ENCODE measurements at places on chromosomes 5 and 9.

DNA sequence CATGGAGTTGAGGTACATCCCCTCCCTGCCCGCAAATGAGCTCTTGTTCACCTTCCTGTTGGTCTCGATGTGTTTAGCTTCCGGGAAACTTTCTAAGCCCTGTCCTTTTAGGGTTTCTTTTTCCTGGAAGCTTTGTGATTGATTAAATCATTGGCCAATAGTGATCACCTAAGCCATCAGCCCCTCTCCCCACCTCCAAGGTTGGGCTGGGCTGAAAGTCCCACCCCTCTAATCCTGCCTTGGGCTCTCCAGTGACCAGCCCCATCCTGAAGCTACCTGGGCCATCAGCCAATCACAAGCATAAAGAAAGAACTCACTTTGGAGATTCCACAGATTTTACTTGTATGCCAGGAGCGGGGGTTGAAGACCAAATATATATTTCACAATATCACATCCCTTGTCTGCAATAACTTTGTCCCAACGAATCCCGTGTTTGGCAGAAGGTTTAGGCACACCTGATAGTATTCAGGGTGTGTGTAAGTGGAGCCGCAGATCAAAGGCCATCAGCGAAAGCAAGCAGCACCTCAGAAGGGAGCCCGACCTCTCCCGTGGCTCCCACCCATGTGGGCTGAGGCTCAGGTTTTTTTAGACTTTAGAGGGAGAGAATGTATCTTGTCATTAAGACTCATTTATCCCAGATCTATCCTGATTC lies 20.4 kb downstream of the ROPN1L start:
- DNase-seq, result no peak

GRCh38 chr5:93294199-93294598 lies 286.8 kb downstream of the NR2F1-AS1 start:
- no peak for DNase-seq

DNA sequence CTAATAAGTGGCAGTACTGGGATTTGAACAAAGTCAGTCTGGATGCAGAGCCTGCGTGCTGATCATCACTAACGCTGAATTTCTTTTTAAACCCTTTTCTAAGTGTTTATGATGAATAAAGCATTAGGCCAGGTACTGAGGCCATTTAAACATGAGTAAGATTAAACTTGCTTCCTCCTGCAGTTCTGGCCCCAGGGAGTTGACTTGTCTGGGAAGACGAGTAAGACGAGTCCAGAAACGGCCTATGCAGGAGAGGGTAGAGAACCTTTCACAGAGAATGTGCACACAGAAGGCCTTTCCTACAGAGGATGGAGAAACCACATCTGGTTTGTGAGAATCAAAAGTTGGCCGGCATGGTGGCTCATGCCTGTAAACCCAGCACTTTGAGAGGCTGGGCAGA lies 42.9 kb downstream of the SPRY4 start:
- DNase-seq, result no peak

DNA sequence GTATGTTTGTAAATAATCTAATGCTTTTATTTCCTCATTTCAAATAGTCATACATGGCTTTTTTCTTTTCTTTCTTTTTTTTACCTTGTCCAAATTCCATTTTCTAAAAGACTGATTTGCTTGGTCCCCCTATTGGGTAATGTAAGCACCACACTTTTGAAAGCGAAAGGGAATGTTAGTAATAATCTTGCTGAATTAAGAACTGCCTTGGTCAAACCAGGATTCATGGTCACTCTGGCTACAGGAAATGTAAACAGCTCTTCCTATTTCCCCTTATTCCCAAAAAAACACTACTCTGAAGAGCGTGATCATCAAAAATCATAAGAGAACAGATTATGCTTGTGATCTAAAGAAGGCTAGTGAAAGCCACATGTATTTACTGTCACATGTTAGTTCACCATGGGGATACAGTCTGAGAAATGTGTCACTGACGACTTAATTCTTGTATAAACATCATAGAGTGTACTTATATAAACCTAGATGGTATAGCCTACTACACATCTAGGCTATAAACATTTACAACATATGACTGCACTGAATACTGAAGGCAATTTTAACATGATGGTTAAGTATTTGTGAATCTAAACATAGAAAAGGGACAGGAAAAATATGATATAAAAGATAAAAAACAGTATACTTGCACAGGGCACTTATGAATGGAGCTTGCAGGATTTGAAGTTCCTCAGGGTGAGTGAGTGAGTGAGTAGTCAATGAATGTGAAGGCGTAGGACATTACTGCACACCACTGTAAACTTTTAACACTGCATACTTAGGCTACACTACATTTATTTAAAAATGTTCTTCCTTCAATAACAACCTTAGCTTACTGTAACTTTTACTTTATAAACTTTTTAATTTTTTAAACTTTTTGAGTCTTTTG lies 75.3 kb downstream of the HMGCR start:
- no peak for DNase-seq

GRCh38 chr9:70291446-70291845 lies 32.7 kb downstream of the SMC5 start:
- DNase-seq, result no peak

DNA sequence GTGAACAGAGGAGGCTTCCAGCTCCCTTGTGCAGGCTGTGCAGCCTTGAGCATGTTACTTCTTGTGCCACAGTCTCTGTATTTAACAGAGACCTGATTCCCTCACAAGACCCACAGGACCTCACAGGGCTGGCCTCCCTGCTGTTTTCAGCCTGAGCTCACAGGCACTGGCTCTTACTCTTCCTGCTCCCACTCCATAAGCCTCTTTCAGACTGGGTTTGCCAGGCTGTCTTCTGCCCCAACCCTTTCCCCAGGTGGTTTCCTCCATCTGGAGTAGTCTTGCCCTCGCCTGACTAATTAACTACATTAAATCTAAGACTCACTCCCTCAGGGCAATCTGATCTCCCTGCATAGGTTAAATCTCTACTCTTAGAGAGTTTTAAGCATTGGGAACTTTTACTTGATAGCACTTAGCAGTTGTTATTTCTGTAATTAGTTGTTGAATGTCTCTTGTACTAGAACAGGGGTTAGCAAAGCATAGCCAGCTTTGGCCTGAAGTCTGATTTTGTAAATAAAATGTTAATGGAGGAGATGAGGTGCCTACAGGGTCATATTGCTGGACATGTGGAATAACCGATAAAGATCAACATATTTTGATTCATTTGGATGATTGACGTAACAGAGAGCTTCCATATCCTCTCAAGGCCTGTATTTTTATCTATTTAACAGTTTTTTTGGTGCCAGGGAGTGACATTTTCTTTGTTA lies 28.6 kb upstream of the SPATA31E1 start:
- DNase-seq, result no peak

GRCh38 chr5:67453111-67453905 lies 256.7 kb upstream of the CD180 start:
- no peak for DNase-seq

DNA sequence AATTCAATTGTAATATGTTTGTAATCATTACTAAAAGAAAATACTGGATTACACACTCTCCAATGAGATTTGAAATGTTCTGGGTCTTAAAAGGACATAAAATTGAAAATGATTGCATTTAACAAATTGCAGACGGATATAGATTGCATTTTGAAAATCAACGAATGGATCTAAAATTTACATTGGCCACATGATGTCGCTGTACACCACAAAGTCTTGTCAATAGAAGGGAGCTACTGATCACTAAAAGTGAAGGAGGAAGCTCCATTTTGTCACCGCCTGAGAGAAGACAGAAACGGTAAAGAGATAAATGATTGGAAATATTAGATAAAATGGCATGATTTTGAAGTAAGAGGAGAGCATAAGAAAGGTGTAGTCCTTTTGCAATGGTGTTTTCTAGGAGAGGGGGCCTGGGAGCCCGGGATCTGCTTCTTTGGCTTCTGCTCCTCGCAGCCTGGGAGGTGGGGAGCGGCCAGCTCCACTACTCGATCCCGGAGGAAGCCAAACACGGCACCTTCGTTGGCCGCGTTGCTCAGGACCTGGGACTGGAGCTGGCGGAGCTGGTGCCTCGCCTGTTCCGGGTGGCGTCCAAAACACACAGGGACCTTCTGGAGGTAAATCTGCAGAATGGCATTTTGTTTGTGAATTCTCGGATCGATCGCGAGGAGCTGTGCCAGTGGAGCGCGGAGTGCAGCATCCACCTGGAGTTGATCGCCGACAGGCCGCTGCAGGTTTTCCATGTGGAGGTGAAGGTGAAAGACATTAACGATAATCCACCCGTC lies at the start of gene PCDHA1:
TSS of gene PCDHA1 (plus strand) at position 236 of the 782 bp plus-strand sequence.
- DNase-seq, result no peak

DNA sequence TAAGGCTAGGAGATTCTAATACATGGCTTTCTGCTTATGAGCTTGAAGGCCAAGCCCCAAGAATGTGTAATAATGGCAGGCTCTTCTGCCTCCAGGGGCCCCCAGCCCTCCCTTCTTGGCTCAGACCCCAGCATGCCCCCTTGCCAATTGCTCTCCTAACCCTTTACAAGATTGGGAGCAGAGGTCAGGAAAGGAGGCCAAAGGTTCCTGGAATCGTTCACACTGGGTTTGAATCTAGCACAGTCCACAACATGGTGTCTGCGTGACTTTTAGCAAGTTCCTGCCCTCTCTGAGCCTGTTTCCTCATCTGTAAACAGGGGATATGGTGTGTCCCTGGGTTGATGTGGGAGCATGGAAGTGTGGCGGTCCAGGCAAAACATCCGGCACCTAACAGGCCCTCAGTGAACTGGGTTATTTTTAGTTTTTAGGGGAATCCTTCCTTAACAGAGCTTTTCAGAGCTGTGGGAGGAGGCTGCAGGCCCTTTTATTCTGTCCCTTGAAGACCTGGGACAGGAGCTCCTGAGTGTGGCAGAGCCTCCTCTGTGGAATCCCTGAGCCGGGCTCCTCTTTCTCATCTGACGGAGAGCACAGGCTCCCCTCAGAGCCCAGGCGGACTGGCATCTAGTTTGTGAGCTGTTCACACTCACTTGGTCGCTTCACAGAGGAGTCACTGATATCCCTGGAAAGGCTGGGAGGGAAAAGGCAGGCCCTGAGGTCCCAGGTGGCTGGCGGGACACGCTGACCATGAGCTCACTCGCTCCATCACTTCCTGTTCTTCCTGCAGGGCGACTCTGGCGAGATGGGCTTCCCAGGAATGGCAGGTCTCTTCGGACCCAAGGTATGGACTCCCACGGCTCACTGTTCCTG lies 23.4 kb upstream of the ORM1 start:
- no peak for DNase-seq

DNA sequence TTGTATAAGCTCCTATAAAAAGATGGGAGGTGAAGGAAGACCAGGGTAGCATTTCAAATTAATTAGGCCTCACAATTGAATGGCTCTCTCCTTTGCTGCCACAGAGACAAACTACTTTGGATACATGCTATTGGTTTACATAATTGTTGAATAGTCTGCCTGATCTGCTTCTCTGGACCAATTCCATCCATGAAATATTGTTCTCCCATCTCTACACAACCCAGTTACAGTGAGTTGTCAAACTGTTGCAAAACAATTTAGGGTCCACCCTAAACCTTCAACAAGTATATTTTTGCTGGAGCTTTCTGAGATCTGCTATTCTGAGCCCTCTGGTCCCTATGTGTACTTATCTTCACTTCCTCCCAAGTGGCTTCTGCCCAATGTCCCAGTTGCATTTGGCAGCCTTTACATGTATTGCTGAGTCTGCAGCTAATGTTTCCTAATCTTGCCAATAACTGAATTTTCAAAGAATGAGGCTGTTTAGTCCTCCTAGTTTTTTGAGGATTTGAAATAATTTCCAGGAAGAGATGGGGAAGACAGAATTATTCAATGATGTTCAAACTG lies 38.9 kb downstream of the AGTPBP1 start:
- DNase-seq, result no peak

DNA sequence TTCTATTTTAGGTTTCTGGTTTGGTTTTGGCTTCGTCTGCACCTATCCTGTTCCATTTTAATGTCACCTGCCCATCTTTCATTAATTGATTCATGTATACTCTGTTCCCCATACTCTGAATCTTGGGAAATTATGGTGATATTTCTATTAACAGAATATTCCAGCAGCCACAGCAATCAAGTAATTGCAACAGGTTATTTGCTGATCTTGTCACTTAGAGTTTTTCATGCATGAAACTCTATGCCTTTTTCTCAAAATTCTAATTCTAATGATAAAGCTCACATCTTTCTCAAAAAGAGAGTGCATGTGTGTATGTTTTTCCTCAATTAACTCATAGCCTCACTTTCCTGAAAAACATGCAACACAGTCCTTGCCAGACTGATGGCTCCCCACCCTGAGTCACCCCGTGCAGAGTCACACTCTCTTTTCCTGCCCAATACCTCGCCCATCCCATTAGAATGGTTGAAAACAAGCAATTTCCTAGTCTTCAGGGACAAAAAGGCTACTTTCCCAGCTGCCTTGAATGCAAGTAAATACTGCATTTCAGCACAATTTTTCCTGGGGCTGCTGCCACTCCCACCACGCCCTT lies 15.6 kb downstream of the GFRA3 start:
- no peak for DNase-seq

- no peak for DNase-seq
Measured at GRCh38 chr9:76528056-76528455, 69.1 kb downstream of the GCNT1 start.

- no peak for DNase-seq
Measured at GRCh38 chr9:136090768-136091581, 4.1 kb downstream of the NACC2 start.

DNA sequence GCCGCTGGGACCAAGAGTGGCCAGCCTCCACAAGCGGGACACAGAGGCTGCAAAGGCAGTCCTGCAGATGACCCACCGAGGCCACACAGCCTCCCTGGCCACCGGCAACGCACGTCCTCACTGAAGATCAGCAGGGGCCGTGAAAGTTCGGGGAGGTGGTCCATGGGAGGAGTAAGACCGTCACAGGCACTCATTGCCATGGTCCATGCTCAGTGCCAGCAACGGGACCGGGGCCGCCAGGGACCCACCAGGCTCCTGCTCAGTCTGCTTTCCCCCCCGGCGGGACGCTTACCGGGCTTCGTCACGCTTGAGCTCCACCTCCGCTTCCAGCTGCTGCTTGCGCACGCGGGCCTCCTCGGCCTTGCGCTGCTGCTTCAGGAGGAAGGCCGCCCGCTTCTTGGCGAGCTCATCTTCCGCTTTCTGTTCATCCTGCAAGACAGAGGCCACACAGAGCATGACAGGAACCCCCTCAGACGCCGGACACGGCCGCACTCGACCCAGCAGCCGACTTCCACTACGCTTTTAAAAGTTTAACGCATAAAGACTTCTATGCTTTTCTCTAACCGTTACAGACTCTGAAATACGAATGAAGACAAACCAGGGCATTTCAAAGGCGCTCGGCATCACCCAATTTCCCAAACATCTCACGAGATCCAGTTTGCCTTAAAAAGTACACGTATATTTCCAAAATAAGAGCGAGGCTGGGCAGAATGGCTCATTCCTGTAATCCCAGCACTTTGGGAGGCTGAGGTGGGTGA lies 88.4 kb downstream of the CAMSAP1 start:
- DNase-seq, result no peak

GRCh38 chr5:31707329-31707728 lies 68.4 kb downstream of the PDZD2 start:
- DNase-seq, result no peak

DNA sequence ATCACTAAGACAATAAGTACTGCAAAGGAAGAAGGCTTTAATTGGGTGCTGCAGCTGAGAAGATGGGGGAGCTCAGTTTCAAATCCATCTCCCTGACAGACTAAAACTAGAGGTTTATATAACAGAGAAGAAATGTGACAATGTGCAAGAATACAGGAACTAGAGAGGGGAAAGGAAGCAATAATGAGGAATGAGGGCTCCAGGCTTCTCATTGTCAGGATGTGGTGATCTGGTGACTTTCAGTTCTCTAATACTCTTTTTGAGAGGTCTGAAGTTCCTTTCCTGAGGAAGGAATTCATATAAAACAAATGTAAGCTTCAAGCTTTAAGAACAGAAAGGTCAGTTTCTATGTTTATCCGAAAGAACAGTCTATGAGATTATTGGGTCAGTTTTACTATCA lies 42.5 kb upstream of the SPATA31E1 start:
- DNase-seq, result no peak
